ENCODE measurements at places on chromosomes 3 and 15.

GRCh38 chr3:40745381-40746106 lies 220.8 kb downstream of the ZNF621 start:
- no peak for DNase-seq

- no peak for DNase-seq
Observed at GRCh38 chr3:43932921-43933320, 242.2 kb downstream of the ABHD5 start.

DNA sequence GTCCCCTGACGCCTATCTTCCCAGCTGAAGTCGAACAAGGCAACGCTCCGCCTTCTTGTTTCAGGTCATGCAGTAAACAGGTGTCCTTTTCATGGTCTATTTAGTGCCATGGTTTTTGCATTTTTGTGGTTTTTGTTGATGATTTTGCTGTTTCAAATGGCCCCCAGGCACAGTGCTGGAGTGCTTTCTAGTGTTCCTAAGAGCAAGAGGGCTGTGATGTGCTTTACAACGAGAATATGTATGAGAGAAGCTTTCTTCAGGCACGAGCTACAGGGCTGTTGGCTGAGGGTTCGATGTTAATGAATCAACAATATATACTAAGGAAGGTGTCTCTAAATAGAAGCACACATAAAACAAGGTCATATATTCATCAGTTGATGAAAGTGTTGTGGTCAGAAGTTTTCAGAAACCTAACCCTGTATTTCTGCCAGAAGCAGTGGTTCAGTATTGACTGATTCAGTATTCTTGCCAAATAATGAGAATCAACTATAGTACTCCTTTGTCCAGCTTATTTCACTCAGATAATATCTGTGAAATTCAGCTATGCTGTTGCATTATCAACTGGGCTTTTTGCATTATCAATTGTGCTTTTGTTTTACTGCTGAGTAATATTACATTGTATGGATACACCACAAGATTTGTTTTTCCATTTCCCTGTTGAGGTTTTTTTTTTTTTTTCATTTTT lies 18.5 kb downstream of the LIMD1 start:
- no peak for DNase-seq

DNA sequence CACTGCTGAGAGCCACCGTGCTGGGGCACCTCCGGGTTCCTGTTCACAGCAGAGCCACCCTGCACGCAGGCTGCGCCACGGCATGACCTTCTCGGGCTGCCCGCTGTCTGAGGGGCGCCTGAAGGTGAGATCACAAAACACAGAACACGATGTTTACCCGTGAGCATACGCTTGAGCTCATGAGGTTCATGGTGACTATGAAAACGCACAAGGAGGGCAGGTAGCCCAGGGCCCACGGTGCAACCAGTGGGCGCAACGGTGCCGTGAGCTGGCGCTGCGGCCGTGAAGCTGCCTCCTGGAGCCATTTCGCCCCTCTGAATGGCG lies 36.1 kb downstream of the KLHL25 start:
- no peak for DNase-seq

- DNase-seq: no peak
Observed at GRCh38 chr3:23701716-23702597, 103.8 kb upstream of the UBE2E1 start.

DNA sequence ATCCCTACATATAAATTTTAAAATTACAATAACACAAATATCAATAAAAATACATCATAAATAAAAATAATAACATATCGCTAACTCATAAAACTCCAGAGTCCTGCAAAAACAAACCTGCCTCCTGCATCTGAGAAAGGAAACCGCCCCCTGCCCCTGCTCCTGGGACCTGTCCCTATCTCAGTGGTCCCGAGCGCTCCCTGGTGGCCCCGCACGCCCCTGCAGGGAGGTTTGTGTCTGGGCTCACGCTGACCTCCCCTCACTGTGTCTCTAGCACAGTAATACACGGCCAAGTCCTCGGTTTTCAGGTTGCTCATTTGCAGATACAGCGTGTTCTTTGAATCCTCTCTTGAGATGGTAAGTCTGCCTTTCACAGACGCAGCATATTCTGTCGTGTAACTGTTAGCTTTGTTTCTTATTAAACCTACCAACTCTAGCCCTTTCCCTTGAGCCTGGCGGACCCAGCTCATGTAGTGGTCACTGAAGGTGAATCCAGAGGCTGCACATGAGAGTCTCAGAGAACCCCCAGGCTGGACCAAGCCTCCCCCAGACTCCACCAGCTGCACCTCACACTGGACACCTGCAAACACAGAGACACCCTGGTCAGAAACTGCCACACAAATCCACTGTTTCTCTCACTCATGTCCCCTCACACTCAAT lies 554.1 kb downstream of the GOLGA6L6 start:
- DNase-seq: no peak

- DNase-seq: no peak
Observed at GRCh38 chr3:122513386-122514122, 1.2 kb downstream of the KPNA1 start.

DNA sequence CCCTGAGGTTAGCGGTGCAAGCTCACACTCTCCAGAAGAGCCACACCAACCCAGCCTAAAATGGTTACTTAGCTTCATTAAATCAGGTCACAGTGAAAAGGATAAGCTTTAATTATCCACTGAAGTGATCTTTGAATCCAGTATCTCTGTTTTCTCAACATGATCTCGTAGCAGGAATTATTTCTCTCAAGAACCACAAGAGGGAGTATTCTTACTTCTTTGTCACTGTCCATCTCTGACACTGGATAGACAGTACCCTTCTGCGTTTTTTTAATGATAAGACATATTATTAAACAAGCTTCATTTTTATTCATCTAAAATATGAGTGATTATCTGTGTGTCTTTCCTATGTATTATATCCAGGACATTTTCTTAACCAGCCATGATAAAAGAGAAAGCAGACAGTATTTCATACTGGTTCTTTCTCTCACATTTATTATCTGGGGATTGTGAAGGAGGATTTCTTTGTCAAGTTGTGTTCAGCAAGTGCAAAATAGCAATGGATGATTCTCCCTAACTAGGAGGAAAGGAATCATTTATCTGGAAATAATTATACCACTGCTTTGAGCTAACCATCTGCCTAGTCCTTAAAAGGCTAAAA lies 105.4 kb upstream of the CCDC54 start:
- DNase-seq: peak; percentile 20

GRCh38 chr3:23457697-23458096 lies 254.6 kb downstream of the UBE2E2 start:
- DNase-seq: no peak

- no peak for DNase-seq
Observed at GRCh38 chr15:77225088-77225487, 154.2 kb upstream of the TSPAN3 start.

GRCh38 chr3:50226888-50227389 lies 9.1 kb upstream of the GNAI2 start:
- DNase-seq: no peak

GRCh38 chr15:24752354-24752753 lies 76.8 kb downstream of the NPAP1 start:
- DNase-seq: no peak

DNA sequence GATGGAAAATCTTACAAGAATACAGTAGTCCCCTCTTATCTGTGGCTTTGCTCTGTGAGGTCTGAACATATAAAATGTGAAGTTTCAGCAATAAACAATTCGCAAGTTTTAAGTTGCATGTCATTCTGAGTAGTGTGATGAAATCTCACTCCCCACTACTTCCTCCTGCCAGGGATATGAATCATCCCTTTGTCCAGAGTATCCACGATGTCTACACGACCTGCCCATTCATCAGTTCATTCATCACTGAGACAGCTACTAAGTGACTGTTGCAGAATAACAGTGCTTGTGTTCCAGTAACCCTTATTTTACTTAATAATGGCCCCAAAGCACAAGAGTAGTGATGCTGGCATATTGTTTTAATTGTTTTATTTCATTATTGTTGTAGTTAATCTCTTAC lies 489.2 kb upstream of the UBE2E2 start:
- no peak for DNase-seq

DNA sequence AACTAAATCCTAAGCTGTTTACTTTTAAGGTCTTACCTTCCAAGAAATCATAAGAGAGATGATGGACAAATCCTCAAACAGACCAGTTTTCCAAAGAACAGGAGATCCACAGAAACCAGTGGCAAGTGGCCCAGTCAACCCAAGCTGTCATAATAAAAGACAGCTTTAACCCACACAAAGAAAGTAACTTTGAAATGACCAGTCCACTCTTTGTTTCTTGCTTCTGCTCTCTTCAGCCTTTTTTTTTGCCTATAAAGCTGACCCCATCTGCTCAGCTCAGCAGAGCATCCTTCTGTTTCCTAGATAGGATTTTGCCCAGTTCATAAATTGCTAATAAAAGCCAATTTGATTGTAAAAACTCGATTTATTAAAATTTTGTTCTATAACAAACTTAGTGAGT lies 299.4 kb downstream of the OXSM start:
- DNase-seq: no peak

GRCh38 chr3:127779747-127780146 lies 42.6 kb downstream of the MGLL start:
- no peak for DNase-seq

DNA sequence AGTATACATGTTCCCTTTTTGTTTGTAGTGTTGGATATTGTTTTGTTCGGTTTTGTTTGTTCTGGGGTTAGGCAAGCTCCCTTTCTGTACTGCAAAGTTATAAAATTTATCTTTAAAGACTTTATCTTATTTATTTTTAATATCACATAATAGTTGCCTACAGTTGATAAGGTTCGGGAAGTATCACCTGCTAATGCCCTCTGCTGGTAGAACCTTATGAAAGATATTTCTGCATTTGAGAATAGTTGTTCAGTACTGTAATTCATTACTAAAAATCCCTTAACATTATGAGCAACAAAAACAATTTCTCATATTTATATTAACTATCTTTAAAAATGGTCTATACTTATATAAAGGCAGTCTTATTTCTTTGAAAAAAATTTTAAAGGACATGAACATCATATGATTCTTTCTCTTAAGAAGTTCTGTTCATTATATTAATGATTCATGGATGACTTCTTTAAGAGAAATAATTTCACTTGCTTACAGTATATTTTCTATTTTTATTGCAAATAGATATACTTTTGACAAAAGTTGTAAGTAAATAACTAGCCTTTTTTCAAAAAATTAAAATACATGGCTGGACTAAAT lies 1126.8 kb downstream of the SI start:
- no peak for DNase-seq

- peak; percentile 76 for DNase-seq
Observed at GRCh38 chr15:100338971-100339444, 2.8 kb downstream of the ADAMTS17 start.

DNA sequence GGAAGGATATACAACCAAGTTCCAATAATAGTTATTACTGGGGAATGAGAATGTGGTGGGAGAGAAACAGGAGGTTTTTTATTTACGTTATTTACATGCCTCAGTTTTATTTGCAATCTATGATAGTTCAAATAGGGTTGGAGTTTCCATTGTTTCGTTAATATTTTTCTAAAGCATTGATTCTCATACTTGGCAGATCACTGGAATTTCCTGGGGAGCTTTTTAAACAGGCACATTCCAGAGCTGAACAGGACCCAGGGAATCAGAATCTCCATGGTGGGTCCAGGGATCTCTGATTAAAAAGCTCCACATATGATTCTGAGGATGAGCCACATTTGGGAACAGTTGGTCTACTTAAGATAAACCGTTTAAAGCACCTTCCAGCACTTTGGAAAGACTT lies 123.9 kb downstream of the IL20RB start:
- DNase-seq: no peak

DNA sequence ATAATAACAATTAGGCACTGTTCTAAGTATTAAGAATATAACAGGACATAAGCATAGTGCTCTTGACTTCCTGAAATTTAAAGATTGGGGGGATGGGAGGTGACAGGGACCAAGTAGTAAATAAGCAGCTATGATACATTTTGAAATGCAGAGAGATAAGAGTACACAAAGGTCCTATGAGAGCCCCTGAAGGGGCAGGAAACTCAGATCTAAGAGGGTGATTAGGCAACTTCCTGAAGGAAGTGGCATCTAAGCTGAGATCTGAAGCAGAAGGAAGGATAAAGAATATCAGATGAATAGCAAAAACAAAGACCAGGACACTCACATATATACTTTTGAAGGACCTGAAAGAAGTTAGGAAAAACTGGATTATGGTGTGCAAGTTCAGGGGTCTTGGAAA lies 415.2 kb upstream of the FRG2C start:
- no peak for DNase-seq

DNA sequence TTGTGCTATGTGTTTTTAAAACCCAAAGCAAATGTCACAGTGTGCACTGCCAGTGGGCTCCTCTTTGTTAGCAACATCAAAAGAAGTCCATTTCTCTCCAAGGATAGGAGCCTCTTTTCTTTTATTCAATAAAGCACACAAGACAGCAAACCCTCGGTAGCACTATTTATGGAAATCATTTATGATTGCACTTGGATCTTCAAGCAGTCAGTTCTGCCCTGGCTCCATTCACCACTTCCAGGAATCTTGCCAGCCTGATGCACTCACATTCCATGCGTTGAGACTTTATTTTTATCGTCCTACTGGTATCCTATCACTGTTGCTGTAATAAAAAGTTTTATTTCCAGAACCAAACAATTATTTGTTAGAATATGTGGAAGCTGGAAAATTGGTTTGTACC lies 412.1 kb downstream of the TBL1XR1 start:
- DNase-seq: no peak

DNA sequence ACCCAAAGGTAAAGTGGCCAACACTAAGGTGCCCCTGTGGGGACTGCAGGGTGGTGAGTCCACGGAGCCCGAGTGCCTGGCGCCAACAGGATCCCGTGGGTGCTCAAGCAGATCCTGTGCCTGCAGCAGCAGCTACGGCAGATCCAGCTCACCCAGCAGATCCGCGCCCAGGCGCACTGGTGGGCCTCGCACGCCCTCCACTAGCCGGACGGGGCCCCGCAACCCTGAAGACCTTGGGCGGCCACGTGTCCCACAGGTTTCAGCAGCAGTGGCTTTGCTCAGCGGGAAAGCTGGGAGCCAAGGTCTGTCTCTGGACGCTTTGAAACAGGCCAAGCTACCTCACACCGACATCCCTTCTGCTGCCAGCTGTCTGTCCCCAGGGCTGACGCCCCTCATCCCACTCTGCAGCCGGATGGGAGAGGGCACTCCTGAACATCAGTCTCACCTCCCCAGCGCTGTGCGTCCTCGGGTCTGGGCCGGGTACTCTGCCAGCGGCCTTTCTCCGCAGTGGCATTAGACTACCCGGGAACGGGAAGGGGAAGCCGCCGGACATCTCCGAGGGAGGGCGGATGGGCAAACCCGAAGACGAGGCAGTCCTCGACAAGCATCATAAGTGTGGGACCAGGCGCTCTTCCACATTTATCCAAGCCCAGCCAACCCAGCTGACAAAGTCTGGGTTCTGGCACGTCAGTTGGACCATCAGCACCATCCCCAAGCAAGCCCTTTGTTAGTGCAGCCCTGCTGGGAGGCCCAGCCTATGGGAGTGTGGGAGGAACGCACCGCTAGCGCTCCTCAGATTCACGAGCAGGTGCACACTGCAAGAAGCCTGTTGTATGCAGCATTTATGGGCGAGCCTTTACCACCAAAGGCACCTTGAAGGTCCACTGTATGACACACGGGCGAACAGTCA lies 212.6 kb upstream of the UBE2E2 start:
- DNase-seq: no peak

GRCh38 chr3:24514119-24514518 lies 19.5 kb upstream of the THRB start:
- DNase-seq: no peak

GRCh38 chr3:148066802-148067201 lies 630.9 kb upstream of the AGTR1 start:
- DNase-seq: no peak

- no peak for DNase-seq
Observed at GRCh38 chr3:24734019-24734418, 239.4 kb upstream of the THRB start.

GRCh38 chr3:15069441-15069840 lies 4.3 kb upstream of the MRPS25 start:
- DNase-seq: no peak
